NCI-H82 (cell line): ENCODE measurements at places on chromosomes 1 and 21.

- peak; percentile 87 for DNase-seq
Measured at GRCh38 chr1:156797212-156797871, 19.3 kb downstream of the SH2D2A start.

DNA sequence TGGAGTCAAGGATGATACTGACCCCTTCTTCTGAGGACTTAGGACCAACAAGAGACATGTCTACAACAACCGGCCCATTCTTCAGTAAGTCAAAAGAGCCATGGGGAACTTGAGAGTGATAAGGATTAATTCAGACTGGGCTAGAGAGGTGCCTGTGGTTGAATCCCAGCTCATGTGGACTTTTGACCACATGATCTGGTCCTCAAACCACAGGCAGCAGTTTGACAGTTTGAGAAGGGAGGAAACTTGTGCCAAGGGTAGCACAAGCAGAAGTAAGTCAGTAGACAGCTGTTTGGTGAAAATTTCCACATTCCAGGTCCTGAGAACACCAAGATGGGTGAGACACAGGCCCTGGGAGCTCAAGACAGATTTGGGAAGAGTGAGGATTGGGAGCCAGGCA is 19.8 kb downstream of the SH3BP5L start:
- DNase-seq: no peak

- DNase-seq: no peak
Measured at GRCh38 chr1:193884848-193885558, 698.6 kb upstream of the B3GALT2 start.

GRCh38 chr1:109112056-109112651 is 1.8 kb upstream of the ELAPOR1 start:
- peak; percentile 51 for DNase-seq

DNA sequence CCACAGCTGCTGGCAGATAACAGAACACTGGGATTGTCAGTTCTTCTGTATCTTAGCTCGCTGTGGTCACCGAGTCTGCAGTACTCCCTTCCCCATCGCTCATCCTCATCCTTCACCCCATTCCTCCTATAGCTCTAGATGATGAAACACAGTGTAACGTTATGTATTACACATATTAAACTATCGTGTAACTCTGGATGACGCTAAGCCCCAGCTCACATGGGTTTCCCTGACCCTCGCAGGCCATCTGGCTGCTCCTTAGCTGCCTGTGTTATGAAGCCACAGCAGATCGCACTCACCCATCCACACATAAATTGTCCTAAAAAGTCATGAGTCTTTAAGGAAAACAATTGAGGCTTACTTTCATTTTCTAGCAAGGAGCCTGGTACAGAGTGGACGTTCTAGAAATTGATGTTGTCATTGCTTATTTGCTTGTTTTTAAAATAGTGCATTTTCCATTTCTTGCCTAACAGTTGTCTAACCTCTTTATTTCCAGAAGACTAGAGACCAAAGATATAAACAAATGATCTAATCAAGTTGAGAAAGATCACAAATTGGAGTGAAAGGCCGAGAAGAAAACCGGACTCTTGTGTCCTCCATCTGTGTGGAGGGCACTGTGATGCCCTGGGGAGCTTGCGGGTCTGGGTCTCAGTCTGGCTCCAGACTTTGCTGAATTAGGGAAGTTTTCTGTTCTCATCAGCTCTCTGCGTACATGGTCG is 24.3 kb upstream of the PCP4 start:
- DNase-seq: peak; percentile 76

GRCh38 chr1:83508485-83509151 is 490.3 kb downstream of the TTLL7 start:
- DNase-seq: no peak

- DNase-seq: peak; percentile 14
Measured at GRCh38 chr1:41447995-41448770, 36.3 kb downstream of the EDN2 start.

DNA sequence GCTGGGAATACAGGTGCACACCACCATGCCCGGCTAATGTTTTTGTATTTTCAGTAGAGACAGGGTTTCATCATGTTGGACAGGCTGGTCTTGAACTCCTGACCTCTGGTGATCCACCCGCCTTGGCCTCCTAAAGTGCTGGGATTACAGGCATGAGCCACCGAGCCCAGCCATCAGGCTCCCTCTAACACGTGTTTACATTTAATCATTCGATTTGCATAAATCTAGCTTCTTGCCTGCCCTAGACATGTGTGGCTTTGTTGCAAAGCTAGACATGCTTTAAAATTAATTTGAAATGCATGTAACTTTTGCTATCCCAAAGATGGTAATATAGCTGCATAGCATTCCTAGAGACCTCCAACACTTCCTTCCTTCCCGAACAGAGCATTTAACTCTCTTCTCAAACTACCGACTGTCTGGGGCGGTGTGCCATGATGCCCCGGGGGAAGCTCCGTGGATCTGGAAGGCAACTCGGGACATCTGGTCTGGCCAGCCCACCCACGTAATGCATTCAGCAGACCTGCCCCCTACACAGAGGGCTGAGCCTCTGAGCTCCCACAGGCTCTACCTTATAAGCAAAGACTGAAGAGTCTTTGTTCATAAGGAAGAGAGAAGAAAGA is 34.6 kb upstream of the NID1 start:
- DNase-seq: no peak
